CD8-positive, alpha-beta memory T cell (primary cell): ENCODE measurements at places on chromosomes 12 and 14. TPM values are rescaled to one million over a fixed set of nuclear protein-coding genes. Genes with fewer than 3 reads are reported as not detected.

DAO gene
- not detected for total RNA-seq

- no peak for DNase-seq
These were observed 102.8 kb upstream of the NPAS3 start for GRCh38 chr14:32835924-32836323.

IL22 gene
- 0.64 TPM for total RNA-seq

DNA sequence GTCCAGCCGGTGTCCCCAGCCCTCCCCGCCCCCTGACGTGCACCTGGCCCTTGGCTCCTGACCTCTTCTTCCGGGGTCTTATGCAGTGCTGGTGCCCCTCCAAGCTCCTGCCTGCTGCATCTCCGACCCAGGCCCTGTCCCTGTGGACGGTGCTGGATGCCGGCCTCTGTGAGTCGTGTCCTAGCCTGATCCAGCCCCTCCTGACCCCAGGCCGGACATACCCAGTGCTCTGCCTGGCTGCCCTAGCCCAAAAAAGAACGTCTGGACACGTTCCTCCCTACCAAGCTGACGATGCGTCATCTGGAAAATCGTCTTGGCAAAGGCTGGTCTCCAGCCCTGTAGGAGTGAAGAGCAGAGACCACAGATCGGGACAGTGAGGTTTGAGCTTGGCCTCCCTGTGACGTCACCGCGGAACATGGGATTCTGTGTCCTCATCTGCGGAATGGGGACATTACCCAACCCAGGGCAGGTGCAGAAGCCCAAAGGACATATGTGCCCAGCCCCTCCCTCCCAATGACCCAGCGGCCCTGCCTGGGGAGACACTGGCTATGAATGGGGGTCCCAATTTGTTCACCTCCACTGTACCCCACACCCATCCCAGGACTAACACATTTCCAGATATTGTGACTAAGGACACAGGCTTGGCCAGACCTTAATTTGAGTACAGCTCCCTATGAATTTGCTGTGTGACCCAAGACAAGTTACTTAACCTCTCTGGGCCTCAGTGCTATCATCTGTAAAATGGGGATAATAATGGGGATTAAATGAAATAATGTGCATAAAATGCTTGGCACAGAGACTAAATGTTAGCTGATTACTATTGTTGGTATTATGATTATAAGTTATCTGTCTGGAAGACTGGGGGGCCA, 51.0 kb upstream of the BCL11B start:
- no peak for DNase-seq

DNA sequence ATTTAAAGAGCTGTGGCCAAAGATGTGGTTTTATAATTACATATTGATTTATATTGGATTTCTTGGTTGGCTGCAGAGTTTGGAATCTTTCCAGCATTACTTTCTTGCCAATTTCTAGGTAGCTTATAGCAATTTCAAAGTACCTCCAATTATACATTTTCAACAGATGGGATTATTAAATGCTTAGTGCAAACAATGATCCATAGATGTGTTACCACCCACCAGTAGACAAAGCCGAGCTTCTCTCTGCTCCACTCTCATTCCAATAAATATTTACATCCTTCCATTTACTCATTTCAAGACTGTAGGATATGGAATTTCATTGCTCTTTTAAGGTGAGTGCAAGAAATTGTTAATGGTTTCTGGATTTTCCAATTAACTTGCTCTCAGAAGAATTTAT, 21.6 kb upstream of the TMCC3 start:
- DNase-seq, result no peak

GRCh38 chr12:64639466-64639865, 29.2 kb downstream of the RASSF3 start:
- DNase-seq, result no peak

FOXM1 gene
- total RNA-seq, result 66.2 TPM

DNA sequence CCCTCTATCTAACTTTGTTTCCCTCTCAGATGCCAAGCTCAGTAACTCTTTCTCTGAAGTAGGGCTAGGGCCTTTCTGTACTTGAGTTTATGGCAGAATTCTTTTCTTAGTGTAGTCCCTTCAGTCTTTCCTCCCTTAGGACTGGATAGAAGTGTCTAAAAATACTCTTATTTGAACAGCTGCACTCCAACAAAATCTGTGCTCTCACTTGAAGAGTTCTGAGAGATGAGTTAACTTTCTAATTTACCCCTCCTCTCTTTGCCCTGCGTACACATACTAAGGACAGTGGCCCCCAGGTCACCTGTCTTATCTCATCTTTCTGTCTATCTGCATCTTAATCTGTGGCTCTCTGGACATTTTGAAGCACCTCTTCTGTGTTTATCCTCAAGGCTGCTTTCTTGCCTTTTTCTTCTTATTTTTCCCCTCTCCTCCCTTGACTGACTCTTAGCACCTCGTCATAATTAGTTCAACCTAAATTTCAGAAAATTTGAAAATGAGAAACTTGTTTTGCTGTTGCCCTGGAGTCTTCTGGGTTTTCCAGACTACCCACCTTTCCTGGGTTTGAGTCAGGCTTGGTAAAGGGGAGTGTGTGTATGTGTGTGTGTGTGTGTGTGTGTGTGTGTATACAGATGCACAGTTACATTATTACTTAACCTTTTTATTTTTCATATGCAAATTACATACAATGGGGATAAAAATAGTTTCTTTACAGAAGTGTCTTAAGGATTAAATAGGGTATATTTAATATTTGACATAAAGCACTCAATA, 23.9 kb downstream of the NCKAP1L start:
- no peak for DNase-seq

DNA sequence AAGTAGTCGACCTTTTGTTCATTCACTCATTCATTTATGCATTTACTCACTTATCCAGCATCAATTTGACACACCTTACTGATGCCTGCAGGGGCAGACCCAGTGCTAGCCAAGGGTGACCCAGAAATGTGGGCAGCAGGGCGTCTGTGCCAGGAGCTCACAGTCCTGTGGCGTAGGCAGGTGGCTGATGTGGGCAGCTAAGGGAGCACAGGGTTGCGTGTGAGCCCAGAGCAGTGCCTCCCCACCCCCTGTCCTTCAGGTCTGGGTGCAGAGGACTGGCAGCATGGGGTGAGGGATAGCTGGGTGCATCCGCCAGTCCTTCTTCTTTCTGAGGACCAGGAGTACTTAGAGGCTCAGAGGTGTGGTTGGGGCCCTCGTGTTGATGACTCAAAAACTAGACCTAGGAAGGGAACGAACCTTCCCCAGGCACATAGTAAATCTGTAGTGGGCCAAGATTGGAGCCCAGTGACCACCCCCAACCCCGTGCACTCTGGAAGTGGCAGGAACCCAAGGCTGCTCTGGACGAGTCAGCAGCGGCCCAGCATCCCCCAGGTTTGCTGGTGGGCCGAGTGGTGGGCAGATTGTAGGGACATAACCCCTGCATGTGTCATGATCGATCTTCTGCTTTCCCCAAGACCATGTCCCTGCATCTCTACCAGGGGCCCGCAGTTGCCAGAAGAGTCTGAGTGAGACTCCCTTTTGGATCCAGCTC, 63.9 kb downstream of the BEGAIN start:
- DNase-seq, result no peak

- no peak for DNase-seq
These were observed 877.1 kb downstream of the C12orf50 start for GRCh38 chr12:87152075-87152474.

SYNDIG1L gene
- total RNA-seq, result not detected

PLEKHG7 gene
- not detected for total RNA-seq

- DNase-seq, result no peak
These were observed 22.4 kb downstream of the ASPG start for GRCh38 chr14:104107611-104108569.

DNA sequence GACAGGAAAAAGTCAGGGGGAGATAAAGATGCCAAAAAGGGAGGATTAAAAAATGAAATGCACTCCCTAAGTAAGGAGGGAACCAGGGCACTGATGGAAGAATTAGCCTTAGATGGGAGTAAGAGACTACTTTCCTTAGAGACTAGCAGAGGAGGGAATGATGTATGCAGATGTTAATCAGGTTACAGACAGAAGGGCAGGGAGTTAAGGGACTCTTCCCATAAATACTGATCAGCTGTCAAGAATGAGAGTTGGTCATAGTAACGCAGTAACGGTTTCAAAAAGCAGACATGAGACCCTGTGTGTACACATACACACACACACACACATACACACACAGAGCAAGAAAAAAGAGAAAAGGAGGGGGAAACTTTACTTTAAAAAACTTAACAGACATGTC, 93.4 kb downstream of the PHLDA1 start:
- DNase-seq, result no peak

DNA sequence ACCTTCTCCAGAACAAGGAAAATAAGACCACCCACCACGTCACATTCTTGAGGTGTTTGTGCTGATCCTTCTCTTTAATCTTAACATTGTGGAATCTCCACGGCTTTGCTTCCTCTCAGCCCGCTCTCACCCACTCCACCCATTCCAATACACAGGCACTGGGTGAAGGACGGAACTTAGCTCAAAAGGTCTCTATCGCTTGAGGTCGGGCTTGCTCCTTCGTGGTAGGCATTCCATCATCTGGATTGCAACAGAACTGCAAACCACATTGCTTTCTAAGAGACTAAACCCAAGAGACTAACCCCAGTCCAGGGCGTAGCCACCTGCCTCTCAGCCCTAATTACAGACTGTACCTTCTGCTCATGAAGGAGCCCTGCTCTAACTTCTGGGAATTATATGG, 24.0 kb upstream of the MDM2 start:
- DNase-seq, result no peak

DNA sequence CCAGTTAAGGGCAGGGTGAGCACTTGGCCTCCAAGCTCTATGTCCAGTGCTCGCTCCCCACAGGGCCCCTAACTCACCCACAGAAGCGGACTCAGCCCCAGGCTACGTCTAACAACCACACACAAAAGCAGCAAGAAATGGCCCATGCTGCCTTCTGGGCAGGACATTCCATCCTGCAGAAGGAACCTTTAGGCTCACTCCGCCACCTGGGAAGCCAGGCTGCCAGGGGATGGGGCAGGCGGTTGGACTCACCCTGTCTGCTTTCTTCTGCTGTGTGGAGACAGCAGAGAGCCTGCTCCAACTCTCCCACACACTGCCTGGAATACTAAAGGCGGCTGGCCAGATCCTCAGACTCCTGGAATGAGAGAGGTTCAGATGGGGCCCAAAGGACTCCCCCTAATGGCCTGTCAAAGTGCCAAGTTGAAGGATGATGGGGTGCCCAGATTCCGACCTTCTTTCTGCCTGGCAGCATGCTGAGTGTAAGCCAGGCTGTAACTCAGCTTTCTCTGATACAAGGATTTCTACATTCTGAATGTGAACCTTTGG, 27.7 kb upstream of the BLTP3B start:
- DNase-seq, result no peak

OXA1L gene
- 126 TPM for total RNA-seq

DNA sequence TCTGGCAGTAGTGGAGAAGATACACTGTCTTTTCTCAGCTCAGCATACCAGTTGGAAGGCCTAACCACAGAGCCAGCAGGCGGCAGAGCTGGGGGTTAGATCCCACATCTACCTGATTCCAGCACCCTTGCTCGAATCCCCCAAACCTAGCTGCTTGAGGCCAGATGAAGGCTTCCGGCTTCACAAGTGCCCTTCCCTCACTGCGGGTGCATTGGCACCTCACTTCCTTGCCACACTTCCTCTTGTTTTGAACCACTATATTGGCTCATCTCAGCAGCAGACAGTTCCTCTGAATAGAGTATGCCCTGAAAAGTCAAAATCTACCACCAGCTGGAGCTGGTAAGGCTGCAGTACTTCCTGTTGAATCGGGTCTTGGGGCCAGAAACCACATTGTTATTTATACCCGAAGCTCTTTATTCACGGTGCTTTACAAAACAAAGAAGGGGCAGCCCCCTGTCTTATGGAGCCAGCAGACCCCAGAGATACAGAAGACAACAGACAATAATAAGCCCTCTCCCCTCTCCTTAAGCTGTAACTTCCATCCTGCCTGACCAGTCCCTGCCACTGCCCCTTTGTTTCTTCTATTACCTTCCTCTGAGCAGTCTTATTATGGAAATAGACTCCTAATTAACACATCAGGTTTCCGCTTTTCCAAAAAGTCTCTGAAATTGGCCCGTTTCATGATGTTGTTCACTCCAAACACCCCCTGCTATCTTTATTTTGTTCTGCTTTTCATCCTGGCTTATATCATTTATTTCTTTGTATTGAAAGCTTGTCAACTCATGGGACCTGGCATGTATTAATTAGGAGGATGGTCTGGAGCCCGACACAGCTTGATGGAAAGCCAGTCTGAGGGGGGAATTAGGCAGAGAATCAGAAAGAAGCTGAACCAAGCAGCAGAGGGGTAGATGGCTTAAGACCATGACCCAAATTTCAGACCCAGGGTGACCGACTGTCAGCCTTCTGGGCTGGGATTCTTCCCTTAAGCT, 233.5 kb downstream of the EFCAB11 start:
- DNase-seq, result peak; percentile 62

DNA sequence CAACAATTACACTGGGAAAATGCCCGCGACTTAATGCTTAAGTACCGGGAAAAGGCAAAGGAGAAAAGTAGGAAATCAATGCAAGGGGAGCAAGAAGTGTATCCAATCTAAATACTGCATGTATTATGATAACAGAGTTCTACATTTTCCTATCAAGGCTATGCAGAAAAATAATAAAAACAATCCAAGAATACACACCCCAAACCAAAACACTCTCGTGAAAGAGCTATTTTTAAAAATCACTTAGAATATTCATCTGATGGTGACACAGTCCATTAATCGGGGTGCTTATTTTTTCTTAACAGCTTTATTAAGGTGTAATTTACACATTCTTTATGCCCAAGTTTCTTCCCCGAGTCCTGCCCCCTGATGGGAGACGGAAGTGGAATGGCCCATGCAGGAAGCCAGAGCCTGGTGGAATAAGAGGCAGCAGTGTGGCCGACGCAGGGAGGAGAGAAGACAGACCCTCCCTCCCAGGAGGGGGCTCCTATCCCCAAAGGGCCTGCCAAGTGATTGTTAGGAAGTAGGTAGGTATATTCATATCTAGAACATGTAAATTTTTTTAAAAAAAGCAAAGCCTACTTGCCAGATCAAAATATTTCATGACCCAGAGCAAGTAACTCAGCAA, 174.3 kb downstream of the FOXN3 start:
- no peak for DNase-seq

- no peak for DNase-seq
These were observed 21.1 kb upstream of the TMEM132C start for GRCh38 chr12:128245905-128246304.

E2F7 gene
- total RNA-seq, result 10.7 TPM

TSPAN8 gene
- total RNA-seq, result not detected

DNA sequence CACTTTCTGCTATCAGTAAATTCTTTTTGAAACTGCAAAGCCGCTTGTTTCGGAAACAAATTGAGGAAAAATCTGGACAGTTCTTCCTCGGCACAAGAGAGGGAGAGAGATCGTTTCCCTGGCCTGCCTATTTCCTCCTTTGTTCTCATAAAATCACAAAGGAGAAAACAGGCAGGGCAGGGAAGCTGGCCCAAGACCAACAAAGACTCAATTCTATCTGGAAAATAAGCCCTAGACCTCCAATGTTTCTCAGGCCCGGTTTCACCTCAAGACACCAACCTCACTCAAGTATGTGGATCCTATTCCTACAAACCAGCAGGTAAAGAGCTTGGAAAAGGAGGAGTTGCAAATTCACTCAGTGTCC, 19.5 kb downstream of the DICER1 start:
- DNase-seq, result no peak
